ENCODE measurements at places on chromosomes 12 and 14. TPM values are rescaled to one million over a fixed set of nuclear protein-coding genes. Genes with fewer than 3 reads are reported as not detected.

DNA sequence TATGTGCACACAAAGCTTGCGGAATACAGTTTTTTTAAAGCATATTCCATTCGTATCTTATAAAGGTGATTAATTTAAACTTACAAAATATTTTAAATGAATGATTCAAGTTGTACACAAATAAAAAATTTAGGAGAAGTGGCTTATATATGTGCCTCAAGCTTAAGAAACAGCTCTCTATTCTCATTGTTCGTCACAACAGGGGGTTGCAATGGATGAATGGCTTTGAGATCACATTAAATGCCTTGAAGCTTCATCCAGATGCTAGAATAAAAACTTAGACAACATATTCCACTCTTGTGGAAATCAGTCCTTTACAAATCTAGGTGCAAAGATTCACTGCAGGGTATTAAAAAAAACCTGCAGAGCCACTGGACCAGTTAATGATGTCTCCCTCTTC, 303.9 kb upstream of the LRFN5 start:
- no peak overlapping the region for H3K4me3 ChIP-seq
- no peak for DNase-seq
- H3K4me1 ChIP-seq: peaks cover 5% of the 10 kb centered on the region

DNA sequence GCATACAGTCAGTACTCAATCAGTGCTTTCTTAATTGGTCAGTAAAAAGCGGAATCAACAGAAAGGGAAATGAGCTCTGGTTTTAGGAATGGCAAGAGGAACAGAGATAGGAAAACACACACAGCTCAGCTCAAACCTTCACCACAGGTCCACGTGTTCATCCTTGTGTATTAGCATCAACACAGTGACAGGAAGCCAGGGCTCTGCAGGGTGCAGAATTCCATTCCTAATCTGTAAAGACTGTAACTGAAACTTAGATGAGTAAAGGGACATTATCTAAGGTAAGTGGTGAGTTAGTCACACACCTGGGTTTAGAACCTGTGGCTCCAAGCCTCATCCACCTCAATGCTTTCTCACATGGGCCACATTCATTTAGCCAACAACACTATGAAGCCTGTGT, 1242.2 kb upstream of the TMEM132C start:
- no peaks in the 10 kb centered on the region for H3K36me3 ChIP-seq
- H3K4me3 ChIP-seq: no peak overlapping the region
- H3K27me3 ChIP-seq: no peaks in the 10 kb centered on the region
- no peaks in the 10 kb centered on the region for H3K4me1 ChIP-seq
- no peak overlapping the region for H3K27ac ChIP-seq

DNA sequence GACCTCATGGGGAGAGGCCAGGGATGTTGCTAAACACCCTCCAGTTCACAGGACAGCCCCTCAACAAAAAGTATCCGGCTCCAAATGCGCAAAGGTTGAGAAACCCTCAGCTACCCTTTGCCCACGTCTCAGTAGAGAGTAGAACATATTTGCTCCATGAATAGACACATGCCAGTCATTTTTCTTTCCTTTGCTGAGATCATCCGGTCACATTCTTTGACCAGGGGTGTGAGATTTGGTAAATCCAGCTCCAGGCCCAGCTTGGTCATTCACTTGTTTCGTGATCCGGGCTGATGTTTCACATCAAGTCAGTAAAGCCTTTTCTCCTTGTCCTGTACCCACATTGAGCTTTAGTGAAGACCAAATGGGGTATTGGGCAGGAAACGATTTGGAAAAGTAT, 83.6 kb upstream of the LHX5 start:
- H3K27ac ChIP-seq: no peak overlapping the region
- H3K4me3 ChIP-seq: no peak overlapping the region
- peaks cover 3% of the 10 kb centered on the region for H3K4me1 ChIP-seq
- no peaks in the 10 kb centered on the region for H3K27me3 ChIP-seq
- no peak for DNase-seq

GRCh38 chr12:107027636-107028053, 40.7 kb upstream of the MTERF2 start:
- no peaks in the 10 kb centered on the region for H3K36me3 ChIP-seq
- no peak overlapping the region for H3K4me3 ChIP-seq
- DNase-seq: no peak
- H3K4me1 ChIP-seq: no peaks in the 10 kb centered on the region

Gene RNF212B
- 0.95 TPM for polyA plus RNA-seq

DNA sequence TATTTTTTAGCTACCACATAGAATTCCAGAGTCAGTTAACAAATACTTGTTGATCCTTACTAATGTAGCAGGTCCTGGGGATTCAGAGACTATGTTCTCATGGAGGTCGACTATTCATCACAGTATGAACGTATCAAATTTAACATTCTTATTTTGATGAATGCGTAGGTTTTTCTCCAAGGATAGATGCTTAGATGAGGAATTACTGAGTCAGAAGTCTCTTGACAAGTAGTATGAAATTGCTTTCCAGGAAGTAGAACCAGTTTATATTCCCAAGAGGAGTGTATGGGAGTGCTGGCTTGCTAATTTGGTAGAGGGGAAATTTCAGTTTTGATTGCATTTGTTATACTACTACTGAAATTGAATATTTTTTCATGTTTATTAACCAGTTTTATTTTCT, 42.8 kb upstream of the CRADD start:
- no peaks in the 10 kb centered on the region for H3K27me3 ChIP-seq
- no peaks in the 10 kb centered on the region for H3K4me1 ChIP-seq
- DNase-seq: no peak

DNA sequence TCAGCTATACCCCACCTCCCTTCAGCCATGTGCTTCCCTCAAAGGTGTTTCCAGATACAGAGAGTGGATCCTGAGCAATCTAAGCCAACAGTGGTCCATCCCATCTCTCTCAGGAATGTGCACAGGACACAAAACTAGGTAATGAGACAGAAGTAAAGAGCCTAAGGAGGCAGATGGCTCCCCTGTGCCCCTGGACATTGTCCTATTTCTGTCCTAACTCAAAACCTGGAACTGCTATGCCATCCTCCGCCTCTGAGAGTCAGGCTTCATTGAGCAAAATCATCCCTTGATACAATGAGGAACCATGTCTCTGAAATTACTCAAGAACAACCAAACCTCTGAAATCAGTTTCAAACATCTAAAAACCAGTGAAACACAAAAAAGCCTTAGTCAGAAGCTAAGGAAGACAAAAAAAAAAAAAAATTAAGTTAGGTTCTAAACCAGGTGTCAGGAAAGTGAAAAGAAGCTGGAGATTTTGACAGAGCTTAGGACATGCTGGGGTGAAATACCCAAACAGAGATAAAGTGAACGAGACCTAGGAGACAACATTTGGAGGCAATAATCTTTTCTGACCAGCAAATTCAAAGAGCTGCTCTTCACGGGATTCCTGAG, 200.3 kb upstream of the PLEKHG7 start:
- no peak for DNase-seq
- no peak overlapping the region for H3K4me3 ChIP-seq
- no peaks in the 10 kb centered on the region for H3K27me3 ChIP-seq
- H3K4me1 ChIP-seq: no peaks in the 10 kb centered on the region
- no peak overlapping the region for H3K27ac ChIP-seq

- H3K27me3 ChIP-seq: no peaks in the 10 kb centered on the region
- H3K4me1 ChIP-seq: peaks cover 2% of the 10 kb centered on the region
- H3K36me3 ChIP-seq: no peaks in the 10 kb centered on the region
- no peak overlapping the region for H3K27ac ChIP-seq
- H3K4me3 ChIP-seq: no peak overlapping the region
- no peak for DNase-seq
Measured at GRCh38 chr12:124125203-124125871, 152.3 kb downstream of the ZNF664 start.

Gene LALBA
- polyA plus RNA-seq: not detected

Gene TAS2R7
- polyA plus RNA-seq: not detected

Gene NFE2
- polyA plus RNA-seq: 6.1 TPM

GRCh38 chr14:103329401-103330347, 4.4 kb upstream of the EIF5 start:
- no peaks in the 10 kb centered on the region for H3K36me3 ChIP-seq
- H3K4me3 ChIP-seq: no peak overlapping the region
- 0 out of 2 replicates have a peak overlapping the region, but pooled peaks have one; percentile 45 for H3K27ac ChIP-seq
- H3K4me1 ChIP-seq: no peaks in the 10 kb centered on the region
- H3K27me3 ChIP-seq: no peaks in the 10 kb centered on the region

- DNase-seq: no peak
- H3K4me1 ChIP-seq: peaks cover 8% of the 10 kb centered on the region
- H3K36me3 ChIP-seq: no peaks in the 10 kb centered on the region
- H3K27me3 ChIP-seq: no peaks in the 10 kb centered on the region
- no peak overlapping the region for H3K27ac ChIP-seq
- H3K4me3 ChIP-seq: no peak overlapping the region
Measured at GRCh38 chr12:120376934-120377572, 8.1 kb upstream of the MSI1 start.

- no peak overlapping the region for H3K27ac ChIP-seq
- H3K4me1 ChIP-seq: no peaks in the 10 kb centered on the region
- H3K27me3 ChIP-seq: no peaks in the 10 kb centered on the region
- DNase-seq: no peak
Measured at GRCh38 chr14:91152499-91152898, 38.6 kb downstream of the DGLUCY start.

Gene HCAR2
- polyA plus RNA-seq: not detected

DNA sequence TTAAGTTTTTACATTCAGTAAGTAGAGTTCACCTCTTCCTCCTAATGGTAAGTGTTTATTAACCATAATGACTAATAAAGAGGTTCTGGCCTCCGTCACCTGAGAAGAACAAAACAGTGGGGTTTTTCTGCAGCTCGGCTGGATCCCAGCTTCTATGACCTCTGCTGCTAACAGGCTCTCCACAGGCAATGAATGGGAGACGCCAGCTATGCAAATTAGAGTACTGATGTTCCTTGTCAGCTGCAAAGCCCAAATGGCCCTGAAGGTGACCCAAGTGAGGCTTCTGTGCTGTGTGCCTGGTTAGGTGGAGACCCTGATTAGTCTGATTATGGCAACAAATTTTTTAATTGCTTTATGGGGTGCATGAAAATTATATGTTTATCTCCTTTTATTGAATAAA, 218.1 kb downstream of the APAF1 start:
- no peaks in the 10 kb centered on the region for H3K4me1 ChIP-seq
- H3K36me3 ChIP-seq: no peaks in the 10 kb centered on the region
- DNase-seq: no peak
- no peaks in the 10 kb centered on the region for H3K27me3 ChIP-seq

GRCh38 chr12:43208627-43209026, 343.4 kb downstream of the ADAMTS20 start:
- no peaks in the 10 kb centered on the region for H3K27me3 ChIP-seq
- H3K4me1 ChIP-seq: no peaks in the 10 kb centered on the region
- H3K27ac ChIP-seq: no peak overlapping the region
- H3K4me3 ChIP-seq: no peak overlapping the region
- DNase-seq: no peak

Gene CPNE6
- polyA plus RNA-seq: 0.05 TPM

DNA sequence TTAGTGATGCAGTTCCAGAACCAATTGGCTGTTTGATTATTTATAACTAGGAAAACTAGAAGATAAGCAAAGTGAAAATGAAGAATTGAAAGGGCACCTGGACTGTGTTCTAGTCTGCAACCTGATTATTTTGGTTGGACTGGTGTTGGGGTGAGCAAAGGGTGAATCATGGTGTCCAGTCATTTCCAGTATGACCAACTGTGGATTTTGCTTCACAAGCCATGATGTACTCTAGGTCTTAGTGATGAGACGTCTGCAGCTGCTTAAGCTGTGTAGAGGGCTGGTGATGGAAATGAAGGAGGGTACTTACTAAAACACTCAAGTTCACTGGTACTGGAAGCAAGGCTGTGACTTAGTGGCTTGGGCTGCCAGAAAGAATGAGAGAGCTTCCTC, 193.2 kb upstream of the FRMD6 start:
- no peak overlapping the region for H3K4me3 ChIP-seq
- H3K27me3 ChIP-seq: no peaks in the 10 kb centered on the region

- H3K4me1 ChIP-seq: no peaks in the 10 kb centered on the region
- H3K36me3 ChIP-seq: no peaks in the 10 kb centered on the region
- no peak for DNase-seq
- no peak overlapping the region for H3K4me3 ChIP-seq
Measured at GRCh38 chr12:114342656-114343055, 63.3 kb downstream of the TBX5 start.

Gene ATG2B
- 3.8 TPM for polyA plus RNA-seq

Gene DACT1
- polyA plus RNA-seq: 4.7 TPM

Gene GLIPR1L1
- polyA plus RNA-seq: 1.2 TPM

Gene RNASE2
- not detected for polyA plus RNA-seq

DNA sequence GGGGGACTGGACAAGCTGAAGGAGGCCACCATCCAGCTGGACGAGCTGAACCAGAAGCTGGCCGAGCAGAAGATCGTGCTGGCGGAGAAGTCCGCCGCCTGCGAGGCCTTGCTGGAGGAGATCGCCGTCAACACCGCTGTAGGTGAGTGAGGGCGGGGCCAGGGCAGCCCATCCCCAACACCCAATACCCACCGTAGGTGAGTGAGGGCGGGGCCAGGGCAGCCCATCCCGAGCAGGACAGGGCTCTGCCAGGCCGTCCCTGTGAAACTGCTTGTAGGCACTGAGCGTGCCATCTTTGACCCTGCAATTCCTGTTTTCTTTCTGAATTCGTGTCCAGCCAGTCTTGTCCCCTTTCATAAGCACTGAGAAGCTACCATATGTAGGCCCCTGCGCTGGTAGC, 74.0 kb downstream of the CCDC92 start:
- no peak overlapping the region for H3K27ac ChIP-seq
- no peak for DNase-seq
- H3K36me3 ChIP-seq: no peaks in the 10 kb centered on the region
- no peaks in the 10 kb centered on the region for H3K27me3 ChIP-seq

Gene KCNJ8
- polyA plus RNA-seq: 0.48 TPM

DNA sequence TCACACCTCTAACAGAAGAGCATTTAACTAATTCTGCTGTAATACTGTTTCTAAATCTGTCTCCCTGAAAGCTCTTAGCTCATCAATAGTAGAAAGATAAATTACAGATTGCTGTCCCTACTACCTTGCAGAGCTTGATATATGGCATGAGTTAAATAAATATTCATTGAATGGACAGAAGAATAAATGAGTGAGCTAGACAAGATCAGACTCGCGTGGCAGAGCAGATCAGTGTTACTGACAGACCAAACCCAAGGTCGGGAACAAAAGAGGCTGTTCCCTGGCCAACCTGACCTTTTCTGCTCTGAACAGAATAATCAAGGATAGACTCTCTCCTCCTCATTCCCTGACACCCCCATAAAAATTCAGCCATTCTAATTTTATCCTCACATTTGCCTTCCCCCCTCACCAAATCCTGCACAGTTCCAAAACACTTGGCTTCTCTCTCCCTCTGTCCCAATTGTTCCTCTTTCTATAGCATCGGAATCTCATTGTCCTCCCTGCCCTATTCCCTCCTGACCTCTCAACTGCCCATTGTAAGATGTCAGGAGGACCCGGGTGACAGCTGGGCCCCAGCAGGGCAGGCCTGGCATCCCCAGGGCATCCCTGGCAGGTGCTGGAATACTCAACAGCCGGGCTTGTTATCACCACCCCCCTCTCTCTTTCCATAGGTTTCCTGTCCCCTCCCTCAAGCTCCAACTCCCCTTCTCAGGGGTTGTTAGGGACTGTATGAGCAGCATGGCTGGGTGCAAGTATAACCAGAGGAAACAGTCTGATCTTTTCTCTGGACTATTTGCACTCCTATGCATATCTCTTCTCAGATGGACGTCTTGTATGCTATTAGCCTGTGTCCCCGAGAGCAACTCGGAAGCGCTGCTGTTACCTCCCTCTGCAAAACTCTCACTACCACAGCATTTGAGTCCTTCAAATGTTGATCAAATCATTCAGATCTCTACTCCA, 19.9 kb downstream of the NEUROD4 start:
- no peaks in the 10 kb centered on the region for H3K27me3 ChIP-seq
- H3K27ac ChIP-seq: no peak overlapping the region
- H3K36me3 ChIP-seq: no peaks in the 10 kb centered on the region
- no peak for DNase-seq
- no peak overlapping the region for H3K4me3 ChIP-seq

- no peak overlapping the region for H3K27ac ChIP-seq
- no peaks in the 10 kb centered on the region for H3K36me3 ChIP-seq
- no peak overlapping the region for H3K4me3 ChIP-seq
- no peaks in the 10 kb centered on the region for H3K4me1 ChIP-seq
Measured at GRCh38 chr12:41527534-41528116, 339.5 kb downstream of the PDZRN4 start.

Data from H1 (cell line).